ENCODE measurements at places on chromosomes 13 and 19.

- DNase-seq, result no peak
Observed at GRCh38 chr19:48361912-48362311, 1.8 kb downstream of the TMEM143 start.

DNA sequence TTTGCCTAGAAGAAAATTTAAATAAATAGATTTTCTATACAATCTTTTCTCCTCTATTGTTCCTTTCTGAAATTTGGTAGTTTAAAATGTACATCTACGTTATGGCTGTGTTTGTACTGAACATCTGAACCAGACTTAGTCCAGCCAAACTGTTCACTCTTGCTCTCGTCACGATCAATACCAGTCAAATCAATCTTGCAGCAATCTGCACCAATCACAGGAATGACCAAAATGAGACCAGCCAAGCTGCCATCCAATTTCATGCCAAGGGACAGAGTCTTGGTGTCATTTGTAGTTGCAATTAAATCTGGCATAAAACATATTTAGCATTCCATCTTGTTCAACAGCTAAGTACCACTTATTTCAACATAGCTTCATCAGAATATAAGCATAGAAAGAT, 156.6 kb downstream of the IRS2 start:
- DNase-seq, result no peak

GRCh38 chr19:591099-591958, 1.6 kb downstream of the HCN2 start:
- peak; percentile 41 for DNase-seq

GRCh38 chr13:52025475-52026245, 1.2 kb downstream of the UTP14C start:
- no peak for DNase-seq

GRCh38 chr19:35571406-35571965, 8.0 kb upstream of the ATP4A start:
- DNase-seq, result no peak

- DNase-seq, result peak; percentile 27
Observed at GRCh38 chr13:42836930-42837690, 55.7 kb downstream of the FAM216B start.

GRCh38 chr13:114025405-114025713, 51.5 kb upstream of the C13orf46 start:
- DNase-seq, result no peak

- DNase-seq, result no peak
Observed at GRCh38 chr13:37127691-37128241, 22.3 kb upstream of the CSNK1A1L start.

DNA sequence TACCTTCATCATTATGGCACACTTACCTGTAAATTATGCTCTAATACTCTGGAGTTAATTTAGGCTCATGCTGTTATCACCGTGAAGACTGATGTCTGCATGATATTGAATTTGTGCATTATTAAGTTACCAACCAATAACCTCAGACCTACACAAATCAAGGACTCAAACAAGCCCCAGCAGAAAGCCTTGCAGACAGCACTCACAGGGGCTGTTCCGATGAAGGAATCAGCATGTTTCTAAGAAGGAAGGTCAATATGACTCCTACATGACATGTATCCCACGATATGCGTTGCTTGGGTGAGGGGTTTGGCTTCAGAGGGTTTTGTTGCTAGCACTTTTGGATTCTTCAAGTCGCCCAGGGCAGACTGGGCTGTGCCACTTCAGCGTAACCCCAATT, 1071.2 kb upstream of the SLC10A2 start:
- DNase-seq, result no peak

- DNase-seq, result no peak
Observed at GRCh38 chr19:41189425-41190065, 3.5 kb upstream of the CYP2S1 start.

GRCh38 chr13:113209759-113210421, 477 bp downstream of the CUL4A start:
- peak; percentile 21 for DNase-seq

DNA sequence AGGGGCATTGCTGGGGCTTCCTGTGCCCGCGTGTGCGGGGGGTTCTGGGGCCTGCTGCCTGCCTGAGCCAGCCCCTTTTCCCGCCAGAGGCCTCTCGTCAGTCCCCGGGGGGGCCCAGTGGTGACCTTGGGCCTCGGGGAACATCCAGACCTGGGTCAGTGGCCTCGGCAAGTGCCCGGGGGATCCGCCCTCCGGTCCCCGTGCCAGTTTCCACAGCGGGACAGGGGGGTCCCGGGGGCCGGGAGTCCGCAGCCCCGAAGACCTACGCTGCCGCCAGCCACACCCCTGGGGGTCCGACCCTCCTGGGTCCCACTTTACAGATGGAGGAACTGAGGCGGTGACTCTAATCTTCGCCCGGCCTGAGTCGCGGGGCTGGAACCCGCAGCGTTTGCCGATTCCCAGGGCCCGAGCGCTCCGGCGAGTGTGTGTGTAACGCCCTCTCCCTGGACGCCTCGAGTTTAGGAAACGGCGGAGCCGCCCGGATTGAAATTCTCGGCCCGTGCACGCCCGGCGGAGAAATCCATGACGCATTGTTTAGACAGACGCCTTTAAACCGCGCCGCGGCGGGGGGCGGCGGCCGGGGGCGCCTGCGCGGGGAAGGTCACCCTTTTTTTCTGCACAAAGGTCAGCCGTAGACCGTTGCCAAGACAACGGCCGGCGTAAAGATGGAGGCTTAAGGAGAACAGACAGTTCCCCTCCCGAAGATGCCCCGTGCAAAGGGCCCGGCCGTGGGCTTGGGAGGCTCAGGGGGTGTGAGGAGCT, 39.3 kb downstream of the EFNA2 start:
- DNase-seq, result peak; percentile 76

DNA sequence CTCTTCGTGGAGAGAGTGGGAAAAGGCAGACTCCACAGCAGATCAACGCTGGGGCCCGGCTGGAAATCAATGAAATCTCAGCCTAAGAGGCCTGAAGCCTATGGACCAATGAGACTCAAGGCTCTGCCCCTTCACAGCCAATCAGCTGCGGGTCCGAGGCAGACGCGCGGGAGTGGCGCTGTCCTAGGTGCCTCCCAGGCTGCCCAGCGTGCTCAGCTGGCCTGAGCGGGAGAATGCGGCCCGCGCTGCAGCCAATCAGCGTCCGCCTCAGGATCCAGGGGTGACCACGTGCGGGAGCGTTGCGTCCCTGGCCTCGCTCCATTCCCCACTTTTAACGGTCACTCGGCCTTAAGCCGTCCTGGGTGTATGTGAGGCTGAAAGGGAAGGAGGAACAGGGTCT, at the start of gene ZBTB32:
Gene ZBTB32, plus strand, starts transcription at position 341 of the 400 bp plus-strand sequence. CDS start 10,069 bp downstream, outside the sequence.
- no peak for DNase-seq

DNA sequence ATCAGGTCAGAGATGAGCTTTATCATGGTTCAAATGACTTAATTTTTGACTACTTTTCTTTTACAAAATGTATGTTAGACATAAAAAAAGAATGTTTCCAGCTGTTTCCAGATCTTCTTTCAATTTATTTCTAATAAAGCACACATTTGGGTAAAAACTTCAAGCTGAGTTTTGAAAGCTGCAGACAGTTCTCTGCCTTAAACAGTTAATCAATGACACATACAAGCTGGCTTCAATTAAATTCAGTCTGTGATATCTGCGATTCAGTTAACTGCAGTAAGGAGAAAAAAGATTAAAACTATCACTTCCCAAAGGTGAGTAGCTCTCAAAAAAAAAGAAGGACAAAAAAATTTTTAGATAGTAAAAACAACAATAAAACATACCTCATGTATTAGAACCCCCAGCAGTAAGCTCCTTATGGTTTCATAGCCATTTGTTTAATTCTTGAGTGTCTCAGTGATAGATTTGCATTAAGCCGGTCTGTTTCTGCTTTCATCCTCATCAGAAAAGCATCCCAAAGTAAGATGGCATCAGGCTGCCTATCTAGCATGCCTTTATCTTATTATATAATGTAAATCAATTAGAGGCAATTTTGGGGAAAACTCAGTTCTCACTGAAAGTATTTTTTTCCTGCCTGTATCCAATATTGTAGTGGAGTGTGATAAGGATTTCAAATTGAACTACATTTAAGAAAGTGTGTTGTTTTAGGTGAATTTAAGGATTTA, 81.8 kb upstream of the STARD13 start:
- DNase-seq, result no peak

DNA sequence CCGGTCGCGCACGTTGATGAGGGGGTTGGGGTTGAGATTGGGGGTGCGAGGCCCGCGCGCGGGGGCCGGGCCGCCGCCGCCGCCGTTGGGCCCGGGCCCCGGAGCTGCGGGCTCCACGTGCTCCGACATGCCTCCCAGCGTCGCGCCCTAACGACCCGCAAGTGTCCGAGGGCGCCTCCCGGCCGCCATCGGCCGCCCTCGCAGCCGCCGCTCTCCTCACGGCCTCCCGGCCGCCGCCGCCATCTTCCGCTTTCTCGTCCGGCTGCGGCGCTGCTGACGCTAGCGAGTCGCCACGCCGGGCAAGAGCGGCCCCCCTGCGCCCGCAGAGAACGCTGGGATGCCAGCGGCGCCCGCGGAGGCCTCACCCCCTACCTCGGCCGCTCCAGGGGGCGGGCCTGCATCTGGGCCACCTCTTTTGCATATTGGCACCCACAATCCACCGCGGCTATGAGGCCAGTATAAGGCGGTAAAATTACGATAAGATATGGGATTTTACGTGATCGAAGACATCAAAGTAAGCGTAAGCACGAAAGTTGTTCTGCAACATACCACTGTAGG, at the start of gene TMEM259:
Gene TMEM259, minus strand, starts transcription at position 256 of the 558 bp plus-strand sequence. Its CDS starts 127 bp downstream, at position 129.
- DNase-seq, result peak; percentile 97

GRCh38 chr13:98445340-98446233, 131.3 kb downstream of the STK24 start:
- no peak for DNase-seq

DNA sequence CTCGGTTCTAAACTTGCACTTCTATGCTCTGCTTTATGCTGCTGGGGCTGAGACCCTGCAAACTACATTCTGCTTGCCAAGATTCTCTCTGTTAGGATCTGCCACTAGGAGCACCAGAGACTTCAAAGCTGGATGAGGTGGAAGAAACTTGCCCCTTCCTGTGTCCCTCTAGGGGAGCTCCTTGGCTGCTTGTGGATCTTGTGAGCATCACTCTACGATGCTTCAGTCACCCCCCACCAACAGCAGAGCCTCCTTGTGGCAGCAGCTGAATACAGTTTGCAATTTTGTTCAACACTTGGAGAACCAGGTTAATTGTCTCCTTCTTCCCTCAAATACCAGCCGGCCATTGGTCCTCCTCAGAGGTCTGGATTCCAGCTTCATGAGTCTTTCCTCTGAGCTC, 310.6 kb downstream of the FGF14 start:
- no peak for DNase-seq

GRCh38 chr19:39139971-39140453, 14.4 kb downstream of the PAK4 start:
- DNase-seq, result no peak

- no peak for DNase-seq
Observed at GRCh38 chr13:29856426-29856825, 6.0 kb upstream of the UBL3 start.

DNA sequence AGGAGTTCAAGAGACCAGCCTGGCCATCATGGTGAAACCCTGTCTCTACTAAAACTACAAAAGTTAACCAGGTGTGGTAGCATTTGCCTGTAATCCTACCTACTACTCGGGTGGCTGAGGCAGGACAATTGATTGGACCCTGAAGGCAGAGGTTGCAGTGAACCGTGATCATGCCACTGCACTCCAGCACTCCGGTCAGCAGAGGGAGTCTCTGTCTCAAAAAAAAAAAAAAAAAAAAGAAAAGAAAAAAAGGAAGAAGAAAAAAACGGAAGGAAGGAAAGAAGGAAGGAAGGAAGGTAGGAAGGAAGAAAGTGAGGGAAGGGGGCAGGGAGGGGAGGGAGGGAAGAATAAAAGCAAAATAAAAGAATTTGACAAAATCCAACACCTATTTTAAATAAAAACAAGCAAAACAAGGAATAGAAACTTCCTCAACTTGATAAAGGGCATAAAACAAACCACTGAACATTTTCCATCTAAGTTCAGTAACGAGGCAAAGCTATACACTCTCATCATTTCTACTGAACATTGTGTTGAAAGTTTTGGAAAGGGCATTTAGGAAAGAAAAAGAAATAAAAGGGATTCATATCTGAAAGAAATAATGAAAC, 411.6 kb upstream of the SLITRK5 start:
- DNase-seq, result no peak

Measured in muscle of arm (tissue), 14 donors.